ENCODE measurements at places on chromosomes 16 and 17. TPM values are rescaled to one million over a fixed set of nuclear protein-coding genes. Genes with fewer than 3 reads are reported as not detected.

DNA sequence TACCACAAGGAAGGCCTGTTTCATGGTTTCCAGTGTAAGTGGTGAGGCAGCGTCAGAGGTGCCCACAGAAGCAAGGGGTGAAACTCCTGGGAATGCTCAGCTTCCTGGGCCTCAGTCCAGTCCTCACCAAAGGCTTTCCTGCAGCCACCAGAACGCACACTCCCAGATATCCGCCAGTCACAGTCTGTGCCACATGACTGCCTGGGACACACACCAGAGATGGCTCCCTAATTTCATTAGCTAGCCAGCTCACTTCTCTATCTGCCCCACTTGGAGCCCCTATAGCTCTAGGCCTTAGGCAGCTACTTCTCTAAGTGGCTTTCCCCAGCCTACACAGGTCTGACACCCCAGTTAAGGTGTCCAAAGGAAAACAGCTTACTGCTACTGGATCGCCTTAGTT, 77.0 kb downstream of the CYTH1 start:
- H3K27me3 ChIP-seq: no peaks in the 10 kb centered on the region
- H3K4me3 ChIP-seq: no peak overlapping the region
- DNase-seq: no peak
- H3K4me1 ChIP-seq: peaks cover 40% of the 10 kb centered on the region

CALB2 gene
- total RNA-seq: 3.0 TPM

GRCh38 chr17:65853816-65854215, 292.4 kb upstream of the AXIN2 start:
- H3K36me3 ChIP-seq: no peaks in the 10 kb centered on the region
- no peak overlapping the region for H3K27ac ChIP-seq
- H3K4me3 ChIP-seq: no peak overlapping the region

CEMP1 gene
- not detected for total RNA-seq

UNC13D gene
- total RNA-seq: 9.8 TPM

PDE6G gene
- total RNA-seq: not detected

DNA sequence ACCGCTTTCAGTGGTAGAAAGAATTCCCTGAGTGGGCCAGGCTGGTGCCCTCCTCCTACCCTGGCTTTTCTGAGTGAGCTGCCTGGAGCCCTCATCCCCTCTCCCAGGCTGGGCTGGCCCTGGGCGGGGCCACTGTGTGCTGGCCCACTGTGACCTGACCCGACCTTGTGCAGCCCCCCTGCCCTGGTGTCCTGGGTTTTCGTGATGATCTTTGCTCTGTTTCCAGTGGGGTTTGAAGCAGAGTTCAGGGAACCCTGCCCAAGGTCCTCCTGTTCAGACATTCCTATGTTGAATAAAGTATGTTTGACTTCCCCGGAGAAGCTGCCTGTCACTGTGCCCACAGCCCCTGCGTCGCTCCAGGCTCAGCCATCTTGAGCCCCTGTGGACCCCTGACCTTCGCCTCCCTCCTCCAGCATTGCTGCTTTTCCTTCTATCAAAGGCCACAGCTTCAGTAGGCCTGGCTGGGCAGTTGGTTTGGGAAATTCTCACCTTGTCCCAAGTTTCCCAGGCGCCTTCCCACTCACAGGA, 13.7 kb upstream of the NAGLU start:
- H3K4me1 ChIP-seq: peaks cover 94% of the 10 kb centered on the region
- H3K27ac ChIP-seq: peak overlapping the region; percentile 96
- no peaks in the 10 kb centered on the region for H3K27me3 ChIP-seq
- DNase-seq: no peak

DNA sequence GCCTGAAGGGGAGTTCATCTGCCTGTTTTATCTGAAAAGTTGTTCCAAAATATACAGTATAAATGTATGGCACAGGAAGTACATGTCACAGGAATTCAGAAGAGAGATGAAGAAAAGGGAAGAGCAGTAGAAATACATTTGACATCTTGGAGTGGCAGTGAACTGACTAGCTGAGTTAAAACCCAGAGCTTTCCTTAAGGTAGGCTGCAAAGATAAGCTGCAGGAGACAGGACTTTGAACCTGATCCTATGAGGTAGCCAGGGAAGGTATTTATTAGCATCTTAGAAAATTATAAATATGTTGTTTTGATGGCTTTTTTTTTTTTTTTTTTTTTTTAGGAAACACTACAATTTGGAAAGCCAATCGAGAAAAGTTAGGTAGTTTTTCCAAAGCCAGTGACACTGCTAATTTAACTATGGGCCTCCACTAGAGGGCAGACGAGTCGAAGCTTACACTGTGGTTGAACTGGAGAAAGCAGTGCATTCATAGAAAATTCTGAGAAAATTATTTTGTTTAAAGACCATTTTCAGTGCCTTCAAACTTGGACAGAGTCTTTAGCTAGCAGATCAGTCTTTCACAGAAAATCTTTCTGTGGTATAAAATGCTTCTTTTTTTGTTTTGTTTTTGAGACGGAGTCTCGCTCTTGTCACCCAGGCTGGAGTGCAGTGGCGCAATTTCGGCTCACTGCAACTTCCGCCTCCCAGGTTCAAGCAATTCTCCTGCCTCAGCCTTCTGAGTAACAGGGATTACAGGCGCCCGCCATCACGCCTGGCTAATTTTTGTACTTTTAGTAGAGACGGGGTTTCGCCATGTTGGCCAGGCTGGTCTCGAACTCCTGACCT, 122.3 kb downstream of the SSH2 start:
- no peaks in the 10 kb centered on the region for H3K4me1 ChIP-seq
- H3K4me3 ChIP-seq: no peak overlapping the region
- no peak for DNase-seq
- H3K27ac ChIP-seq: no peak overlapping the region
- no peaks in the 10 kb centered on the region for H3K27me3 ChIP-seq

PEMT gene
- 24.8 TPM for total RNA-seq

KRTAP9-8 gene
- not detected for total RNA-seq

All from esophagus muscularis mucosa (tissue), 4 donors.